Tibial artery (tissue), 4 donors: ENCODE measurements at places on chromosomes 7 and 10.

DNA sequence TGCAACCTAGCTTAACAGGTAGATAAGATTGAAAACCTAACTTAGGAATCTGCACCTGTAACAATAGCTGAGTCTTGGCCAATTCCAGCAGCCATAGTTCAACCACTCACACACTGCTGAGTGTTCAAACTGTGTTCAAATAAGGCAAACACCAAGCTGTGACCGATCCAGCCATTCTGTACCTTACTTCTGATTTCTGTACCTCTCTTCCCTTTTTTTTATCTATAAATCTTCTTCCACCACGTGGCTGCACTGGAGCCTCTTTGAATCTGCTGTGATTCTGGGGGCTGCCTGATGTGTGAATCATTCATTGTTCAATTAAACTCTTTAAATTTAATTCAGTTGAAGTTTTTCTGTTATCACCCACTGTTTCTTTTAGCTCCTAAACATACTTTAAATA, 15.7 kb upstream of the FOXL3 start:
- DNase-seq = no peak

- no peak for DNase-seq
These were observed 15.2 kb downstream of the STK32C start for GRCh38 chr10:132292287-132293200.

GRCh38 chr10:44424298-44424697, 39.4 kb upstream of the CXCL12 start:
- DNase-seq = no peak

DNA sequence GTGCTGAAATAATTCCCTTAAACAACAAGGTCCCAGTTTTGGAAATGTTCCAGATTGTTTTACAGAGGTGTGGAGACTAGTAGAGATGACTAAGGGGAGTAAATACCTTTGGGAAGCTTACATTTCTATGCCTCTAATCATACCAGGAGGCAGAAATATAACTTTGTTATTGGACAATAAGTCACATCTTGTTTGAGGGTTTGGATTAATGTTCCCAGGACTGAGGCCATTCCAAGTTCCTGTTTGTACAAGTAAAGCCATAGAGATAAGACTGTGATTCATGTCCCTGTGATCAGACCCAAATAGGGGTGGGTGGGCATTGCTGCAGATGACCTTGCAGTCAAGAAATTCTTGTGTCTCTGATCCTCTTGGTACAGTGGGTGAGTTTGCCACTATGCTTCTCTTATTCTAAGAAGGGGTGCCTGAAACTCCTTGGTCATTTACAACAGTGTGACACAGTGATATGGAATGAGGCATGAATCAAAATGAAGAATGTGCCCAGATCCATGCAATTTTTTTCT, 508.3 kb downstream of the SORCS3 start:
- DNase-seq = no peak

DNA sequence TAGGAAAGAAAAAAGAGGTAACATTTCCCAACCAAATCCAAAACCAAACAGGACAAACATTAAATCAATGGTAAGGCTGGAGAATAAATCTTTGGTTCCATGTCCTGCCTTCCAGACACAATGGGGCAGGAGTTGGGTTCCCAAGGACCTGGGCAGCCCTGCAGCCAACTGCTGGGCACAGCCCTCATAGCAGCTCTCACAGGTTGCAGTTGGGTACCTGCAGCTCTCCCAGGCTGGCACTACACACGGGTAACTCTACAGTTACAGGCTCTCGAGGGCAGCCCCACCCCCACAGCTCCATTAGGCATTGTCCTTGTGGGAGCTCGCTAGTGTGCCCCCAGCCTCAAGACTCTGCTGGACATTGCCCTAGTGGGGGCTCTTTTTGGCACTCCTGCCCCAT, 7.5 kb downstream of the GRB10 start:
- no peak for DNase-seq

DNA sequence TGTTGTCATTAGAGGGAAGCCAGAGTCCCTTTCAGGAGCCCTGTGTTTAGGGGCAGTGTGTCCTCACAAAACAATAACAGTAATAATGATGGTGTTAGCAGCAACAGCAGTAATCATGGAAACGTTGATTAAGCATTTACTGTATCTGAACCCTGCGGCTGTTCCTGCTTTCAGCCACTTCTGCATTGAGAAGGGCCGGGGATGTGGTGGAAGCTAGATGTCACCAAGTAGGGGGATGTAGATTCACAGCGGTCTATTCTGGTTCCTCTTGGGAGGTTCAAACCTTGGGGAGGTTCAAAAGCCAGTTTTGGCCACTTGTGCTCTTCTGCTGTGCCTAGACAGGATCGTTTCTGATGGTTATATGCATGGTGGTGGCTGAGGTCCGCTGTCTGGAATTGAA, 44.8 kb downstream of the PRPF18 start:
- no peak for DNase-seq

DNA sequence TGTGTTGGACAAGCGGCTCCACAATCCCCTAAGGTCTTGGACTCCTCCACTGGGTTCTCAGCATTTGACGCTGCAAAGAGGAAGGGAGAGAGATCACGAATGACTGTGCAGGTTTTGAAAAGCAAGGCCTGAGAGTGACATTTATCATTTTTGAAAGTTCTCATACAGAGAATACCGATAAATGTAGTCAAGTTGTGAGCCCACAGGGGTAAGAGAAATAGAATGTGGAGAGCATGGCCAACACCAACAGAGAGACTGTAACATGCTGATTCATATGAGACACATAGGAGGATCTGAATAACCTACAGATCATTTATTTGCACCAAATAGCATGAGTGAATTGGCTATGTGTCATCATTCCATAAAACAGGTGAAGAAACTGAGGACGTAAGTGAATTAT, 230.5 kb upstream of the MBL2 start:
- DNase-seq = no peak

- no peak for DNase-seq
These were observed 63.5 kb downstream of the PAX2 start for GRCh38 chr10:100808876-100809275.

DNA sequence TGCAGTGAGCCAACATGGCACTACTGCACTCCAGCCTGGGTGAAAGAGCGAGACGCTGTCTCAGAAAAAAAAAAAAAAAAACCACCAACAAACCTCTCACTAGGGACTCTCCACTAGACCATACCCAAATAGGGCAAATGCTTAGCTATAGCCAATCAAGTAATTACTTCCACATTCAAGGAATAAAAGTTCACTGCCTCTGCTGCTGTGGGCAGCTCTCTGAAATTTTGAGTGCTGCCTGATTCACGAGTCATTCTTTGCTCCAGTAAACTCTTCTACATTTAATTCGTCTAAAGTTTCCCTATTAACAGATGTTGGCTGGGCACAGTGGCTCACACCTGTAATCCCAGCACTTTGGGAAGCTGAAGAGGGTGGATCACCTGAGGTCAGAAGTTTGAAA, 4.7 kb upstream of the NRBF2 start:
- no peak for DNase-seq

DNA sequence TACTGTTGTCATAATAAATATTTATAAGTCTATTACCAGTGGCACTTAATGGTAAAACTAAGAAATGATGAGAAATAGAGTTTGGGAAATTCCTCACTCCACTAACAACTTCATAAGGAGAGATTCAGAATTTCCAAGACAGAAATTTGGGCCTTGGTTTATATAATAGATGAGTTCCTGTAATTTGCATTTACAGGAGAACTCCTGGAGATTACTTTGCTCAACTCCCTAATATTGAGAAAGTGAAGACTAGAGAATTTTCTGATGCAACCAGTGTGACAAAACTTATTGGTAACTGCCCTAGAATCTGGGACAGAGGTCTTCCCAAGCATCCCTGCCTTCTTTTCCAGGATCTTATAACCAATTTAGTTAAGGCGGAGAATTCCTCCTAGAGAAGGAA, 49.1 kb upstream of the GSAP start:
- DNase-seq = no peak

- DNase-seq = no peak
These were observed 65.0 kb downstream of the PRKCQ start for GRCh38 chr10:6514844-6515780.

- no peak for DNase-seq
These were observed 16.0 kb downstream of the GATA3 start for GRCh38 chr10:8070440-8070839.

GRCh38 chr10:29525762-29526161, 109.0 kb downstream of the SVIL start:
- DNase-seq = no peak

DNA sequence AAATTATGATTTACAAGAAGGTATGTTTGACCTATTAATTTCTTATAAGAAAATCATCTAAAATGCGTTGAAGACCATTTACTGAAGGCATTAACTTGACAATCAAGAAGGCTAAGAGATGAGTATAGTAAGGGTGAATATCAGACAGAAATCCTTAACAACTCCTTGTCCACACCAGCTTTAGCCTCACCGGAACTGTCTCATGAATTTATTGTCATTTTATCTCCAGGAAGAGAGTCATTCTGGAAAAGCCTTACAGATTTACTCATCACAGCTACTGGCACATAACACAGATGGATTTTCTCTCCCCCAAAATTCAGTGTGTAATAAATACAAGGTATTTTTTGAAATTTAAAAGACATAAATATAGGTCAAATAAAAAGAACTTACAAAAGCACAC, 129.4 kb upstream of the LSM8 start:
- no peak for DNase-seq

DNA sequence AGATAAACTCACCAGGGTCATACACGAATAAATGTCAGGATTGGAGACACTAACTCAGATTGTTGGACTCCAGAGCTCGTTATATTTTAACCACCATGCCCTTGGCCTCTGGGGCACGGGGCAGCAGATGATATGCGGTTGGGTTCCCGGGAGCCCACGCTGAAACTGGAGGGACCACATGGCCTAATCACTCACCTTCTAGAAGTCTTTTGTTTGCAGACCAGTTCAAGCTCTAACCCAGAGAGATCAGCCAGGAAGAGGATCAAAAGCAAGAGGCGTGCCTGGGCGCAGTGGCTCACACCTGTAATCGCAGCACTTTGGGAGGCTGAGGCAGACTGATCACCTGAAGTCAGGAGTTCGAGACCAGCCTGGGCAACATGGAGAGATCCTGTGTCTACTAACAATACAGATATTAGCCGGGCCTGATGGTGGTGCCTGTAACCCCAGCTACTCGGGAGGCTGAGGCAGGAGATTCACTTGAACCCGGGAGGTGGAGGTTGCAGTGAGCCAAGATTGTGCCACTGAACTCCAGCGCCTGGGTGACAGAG, 42.6 kb upstream of the ECHDC3 start:
- no peak for DNase-seq

- no peak for DNase-seq
These were observed 295.9 kb upstream of the PHF14 start for GRCh38 chr7:10677668-10678232.

- no peak for DNase-seq
These were observed 33.0 kb upstream of the SPOCK2 start for GRCh38 chr10:72121389-72121788.

- no peak for DNase-seq
These were observed 3.3 kb upstream of the NODAL start for GRCh38 chr10:70444744-70445143.

GRCh38 chr7:84251277-84251781, 56.7 kb upstream of the SEMA3A start:
- no peak for DNase-seq

GRCh38 chr10:106925191-106925590, 239.3 kb downstream of the SORCS1 start:
- no peak for DNase-seq
